ENCODE measurements at places on chromosomes 6 and 20. TPM values are rescaled to one million over a fixed set of nuclear protein-coding genes. Genes with fewer than 3 reads are reported as not detected.

GRCh38 chr6:169775321-169775720 is 23.9 kb downstream of the ERMARD start:
- no peak for DNase-seq

DNA sequence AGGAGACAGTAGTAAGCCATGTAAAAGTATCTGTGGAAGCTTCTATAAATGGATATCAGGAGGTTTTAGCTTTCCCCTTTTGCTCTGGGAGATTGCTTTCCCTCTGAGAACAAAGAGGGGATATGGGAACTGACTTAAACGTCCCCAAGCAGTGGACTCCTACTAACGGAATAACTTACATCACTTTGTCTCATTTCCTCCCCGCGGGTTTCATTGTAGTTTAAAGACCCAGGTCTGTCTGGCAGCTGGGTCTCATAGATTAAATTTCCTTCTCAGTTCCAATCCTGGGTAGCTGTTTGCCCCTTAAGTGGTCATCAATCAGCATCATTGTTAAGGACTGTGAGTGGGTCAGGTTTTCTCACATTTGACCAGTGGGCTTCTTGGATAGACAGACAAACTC is 68.7 kb downstream of the PLAGL1 start:
- DNase-seq, result no peak

GRCh38 chr20:25214426-25214790 is 18.9 kb downstream of the ENTPD6 start:
- no peak for DNase-seq

DNA sequence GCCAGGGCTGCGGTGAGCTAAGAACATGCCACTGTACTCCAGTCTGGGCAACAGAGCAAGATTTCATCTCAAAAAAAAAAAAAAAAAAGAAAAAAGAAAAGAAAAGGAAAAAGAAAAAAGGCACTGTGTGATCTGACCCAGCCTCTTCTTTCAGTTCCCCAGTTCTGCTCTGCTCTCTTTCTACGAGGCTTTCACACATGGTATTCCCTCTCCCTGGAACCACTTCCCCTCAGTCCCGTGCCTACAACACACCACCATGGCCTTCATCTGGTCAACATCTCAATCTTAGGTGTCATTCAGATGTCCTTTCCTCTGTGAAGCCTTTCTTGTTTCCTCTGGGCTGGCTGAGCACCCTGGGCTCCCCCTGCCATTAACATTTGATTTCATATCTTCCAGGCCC is 2.3 kb upstream of the DSN1 start:
- DNase-seq, result no peak

- no peak for DNase-seq
These were observed 26.3 kb downstream of the HECA start for GRCh38 chr6:139161169-139161568.

GRCh38 chr20:21982559-21982958 is 277.1 kb downstream of the PAX1 start:
- no peak for DNase-seq

- no peak for DNase-seq
These were observed 10.6 kb downstream of the HEY2 start for GRCh38 chr6:125759959-125760457.

GRCh38 chr6:5782783-5783547 is 223.8 kb downstream of the NRN1 start:
- no peak for DNase-seq

GRCh38 chr20:688809-689212 is 13.2 kb upstream of the SCRT2 start:
- no peak for DNase-seq

GRCh38 chr6:166951670-166952060 is 4.7 kb downstream of the RNASET2 start:
- no peak for DNase-seq

DNA sequence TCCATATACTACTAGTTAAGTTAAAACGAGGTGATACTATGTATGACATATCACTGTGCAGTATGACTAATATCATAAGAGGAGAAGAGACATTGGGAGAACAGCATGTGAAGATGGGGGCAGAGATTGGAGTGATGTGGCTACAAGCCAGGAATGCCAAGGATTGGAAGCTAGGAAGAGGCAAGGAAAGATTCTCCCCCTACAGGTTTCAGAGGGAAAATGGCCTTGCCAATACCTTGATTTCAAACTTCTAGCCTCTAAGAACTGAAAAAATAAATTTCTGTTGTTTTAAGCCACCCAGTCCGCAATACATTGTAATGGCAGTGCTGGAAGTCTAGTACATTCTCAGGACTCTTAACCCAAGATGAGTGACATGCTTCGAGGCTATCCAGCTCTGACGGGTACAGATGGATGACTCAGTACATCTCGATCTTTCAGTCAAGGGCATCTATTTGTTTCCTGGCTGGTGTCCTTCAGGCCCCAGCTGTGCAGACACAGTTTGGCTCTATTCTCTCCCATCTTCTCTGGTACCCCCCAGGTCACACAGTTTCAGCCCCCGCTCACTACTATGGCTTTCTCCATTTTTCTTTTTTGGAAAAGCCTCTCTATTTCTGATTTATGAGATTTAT is 55.5 kb upstream of the THEMIS start:
- no peak for DNase-seq

- DNase-seq, result no peak
These were observed 110.1 kb downstream of the NRN1 start for GRCh38 chr6:5896476-5897200.

GRCh38 chr20:31945785-31946184 is 6.1 kb downstream of the PDRG1 start:
- no peak for DNase-seq

- DNase-seq, result no peak
These were observed 186.7 kb downstream of the BMP2 start for GRCh38 chr20:6954219-6954618.

The FAXC gene
- 5.6 TPM for total RNA-seq

The TFEB gene
- total RNA-seq, result 19.0 TPM

The EPHA7 gene
- total RNA-seq, result 0.76 TPM

The HDGFL1 gene
- not detected for total RNA-seq

The ATP9A gene
- total RNA-seq, result 16.8 TPM

The HLA-DPA1 gene
- 95.6 TPM for total RNA-seq

All from suprapubic skin (tissue), 4 donors.